ENCODE measurements at places on chromosomes 1 and 21.
A peak's percentile ranks its signal among the peaks of the same experiment; 100 is the strongest.

- DNase-seq, result peak; percentile 52
Measured at GRCh38 chr1:236685917-236686814, at the start of gene ACTN2. TSS of gene ACTN2 (plus strand) at chr1:236686499. CDS start at chr1:236686674, 175 bp downstream.

DNA sequence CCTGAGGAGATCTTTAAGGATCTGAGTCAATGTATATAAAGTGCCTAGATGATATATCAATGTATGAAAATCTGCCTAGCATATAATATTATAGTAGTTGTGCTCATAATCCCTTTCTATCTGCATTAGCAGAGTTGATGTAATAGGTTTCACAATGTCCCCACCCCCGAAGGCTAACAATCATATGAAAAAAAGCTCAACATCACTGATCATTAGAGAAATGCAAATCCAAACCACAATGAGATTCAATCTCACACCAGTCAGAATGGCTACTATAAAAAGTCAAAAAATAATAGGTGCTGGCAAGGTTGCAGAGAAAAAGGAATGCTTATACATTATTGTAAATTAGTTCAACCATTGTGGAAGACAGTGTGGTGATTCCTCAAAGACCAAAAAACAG is 147.8 kb upstream of the DPT start:
- no peak for DNase-seq

DNA sequence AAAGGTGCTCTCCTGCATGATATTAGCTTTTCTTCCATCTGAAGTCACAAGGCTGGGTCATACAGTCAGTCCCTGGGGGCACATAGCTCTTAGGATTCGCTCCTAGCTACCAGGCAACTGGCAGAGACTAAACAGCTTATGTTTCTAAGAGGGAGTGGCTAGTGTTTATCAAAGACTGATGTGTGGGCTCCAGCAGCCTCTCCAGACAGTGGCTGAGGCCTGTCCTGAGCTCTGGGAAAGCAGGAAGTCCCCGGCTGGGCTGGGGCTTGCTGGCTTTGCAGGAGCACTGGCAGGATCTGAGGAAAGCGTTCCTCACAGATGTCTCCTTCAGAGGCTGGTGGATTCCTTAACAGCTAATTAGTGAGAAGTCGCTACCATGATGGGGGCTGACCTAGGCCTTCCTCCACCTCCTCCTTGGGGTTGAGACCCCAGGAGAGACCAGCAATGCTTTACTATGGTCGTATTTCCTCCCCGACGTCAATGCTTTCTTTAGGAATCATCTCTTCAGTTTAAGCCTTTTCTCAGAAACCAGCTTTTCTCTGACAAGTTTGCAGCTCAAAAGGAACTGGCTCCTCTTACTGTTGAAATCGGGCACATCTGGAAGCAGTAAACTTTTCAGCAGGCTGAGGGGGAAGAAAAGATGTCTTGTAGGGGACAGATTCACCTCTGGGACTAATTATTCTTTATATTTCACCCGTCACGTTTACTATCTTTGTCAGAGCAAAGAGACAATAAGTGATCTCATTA is 33.5 kb upstream of the HHAT start:
- no peak for DNase-seq

DNA sequence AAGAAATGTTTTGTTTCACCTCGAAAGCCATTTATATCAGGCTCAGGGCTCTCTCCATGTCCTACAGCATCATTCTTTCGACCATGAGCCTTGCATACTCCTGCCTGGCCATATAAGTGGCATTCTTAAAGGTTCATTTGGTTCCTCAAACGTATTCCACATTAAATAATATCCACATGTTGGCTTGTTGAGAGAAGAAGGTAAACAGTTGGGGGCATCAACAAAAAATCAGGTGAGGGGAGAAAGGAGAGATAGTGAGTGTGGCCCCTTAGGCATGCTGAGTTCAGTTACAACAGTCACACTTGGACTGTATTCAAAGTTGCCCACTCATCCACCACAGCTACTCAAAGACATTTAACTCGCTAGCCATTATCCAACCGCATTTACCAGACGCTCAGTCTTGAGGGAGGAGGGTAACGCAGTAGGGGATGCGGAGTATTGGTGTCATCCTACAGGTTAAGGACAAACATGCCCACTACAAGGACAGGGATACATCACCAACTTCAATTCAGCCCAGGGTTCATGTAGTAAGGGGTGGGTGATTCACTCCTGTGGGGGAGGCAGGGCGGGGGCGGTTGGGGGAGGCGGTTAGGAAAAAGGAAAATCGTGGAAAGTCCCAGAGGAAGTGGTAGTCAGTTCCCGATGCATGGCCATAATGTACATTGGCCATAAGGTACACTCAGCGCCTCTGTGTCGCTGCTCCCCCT is 1.4 kb downstream of the ZNF697 start:
- DNase-seq, result peak; percentile 2

DNA sequence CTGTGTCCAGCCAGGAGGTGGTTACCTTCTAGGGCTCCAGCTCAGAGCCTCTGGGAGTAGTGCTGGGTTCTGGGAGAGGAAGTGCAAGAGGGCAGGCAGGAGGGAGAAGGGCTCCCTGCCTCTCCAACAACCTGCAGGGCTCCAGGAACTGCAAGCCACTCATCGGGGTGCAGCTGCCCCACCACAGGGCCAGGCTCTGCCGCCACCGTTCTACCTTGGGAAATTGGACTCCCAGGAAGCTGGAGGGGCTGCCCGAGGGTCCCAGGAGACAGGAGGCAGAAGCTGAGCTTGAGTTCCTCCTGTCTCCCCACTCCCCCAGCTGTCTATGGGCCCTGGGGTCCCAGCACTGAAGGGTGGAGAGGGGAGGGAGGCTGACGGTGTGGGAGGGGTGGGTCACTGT is 7.4 kb upstream of the PRDM16 start:
- no peak for DNase-seq

- no peak for DNase-seq
Measured at GRCh38 chr1:235783148-235783776, 83.4 kb downstream of the LYST start.

GRCh38 chr1:78650114-78650660 is 556 bp downstream of the IFI44 start:
- DNase-seq, result peak; percentile 91

GRCh38 chr21:24014381-24014780 is 1592.9 kb downstream of the MRPL39 start:
- DNase-seq, result no peak

- DNase-seq, result peak; percentile 23
Measured at GRCh38 chr21:39064325-39065012, 118.8 kb downstream of the PSMG1 start.

- DNase-seq, result no peak
Measured at GRCh38 chr21:31961027-31961426, 88.2 kb downstream of the HUNK start.

DNA sequence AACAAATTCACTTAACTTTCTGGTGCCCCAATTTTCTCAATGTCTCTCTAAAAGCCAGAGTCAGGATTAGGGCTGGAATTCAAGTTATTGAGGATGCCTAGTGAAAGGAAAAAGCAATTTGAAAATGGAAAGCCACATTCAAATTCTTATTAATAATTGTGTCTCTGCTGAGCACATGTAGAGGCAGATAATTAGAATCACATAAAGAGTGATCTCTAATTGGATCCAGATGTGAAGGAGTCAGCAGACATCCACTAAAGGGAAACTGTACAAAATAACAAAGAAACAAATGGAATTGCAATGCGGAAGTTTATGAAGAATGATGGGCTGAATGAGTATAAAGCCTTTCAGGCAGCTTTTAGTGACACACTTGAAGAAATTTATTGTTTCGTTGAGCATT is 482.6 kb downstream of the TTLL7 start:
- DNase-seq, result no peak

DNA sequence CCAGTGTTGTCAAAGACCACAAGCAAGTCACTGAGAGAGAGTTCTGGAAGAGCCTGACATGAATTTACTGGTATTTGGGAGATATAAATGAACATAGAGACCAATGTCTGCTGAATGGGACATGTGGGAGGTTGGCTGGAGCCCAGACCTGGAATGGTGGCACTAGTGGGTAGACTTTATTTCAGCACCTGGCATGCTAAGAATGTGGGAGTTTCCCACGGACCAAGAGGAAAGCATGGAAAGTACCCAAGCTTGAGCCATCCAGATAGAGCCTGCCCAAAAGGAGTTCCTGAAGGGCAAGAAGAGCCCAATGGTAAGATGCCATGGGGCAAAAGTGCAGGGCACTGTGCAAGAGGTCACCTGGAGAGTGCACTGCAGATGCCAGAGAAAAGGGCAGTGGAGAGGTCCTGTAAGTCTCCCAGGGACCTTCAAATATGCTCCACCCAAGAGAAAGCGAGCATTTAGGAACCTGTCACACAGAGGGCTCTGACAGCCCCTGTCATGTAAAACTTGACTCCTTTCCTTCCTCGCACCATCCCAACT is 8.1 kb upstream of the ZNF687 start:
- no peak for DNase-seq

- no peak for DNase-seq
Measured at GRCh38 chr21:28374881-28375280, 617.8 kb downstream of the LTN1 start.

- DNase-seq, result no peak
Measured at GRCh38 chr1:186143481-186143880, 231.6 kb downstream of the TPR start.

- no peak for DNase-seq
Measured at GRCh38 chr21:18253799-18254198, 9.2 kb downstream of the CHODL start.

DNA sequence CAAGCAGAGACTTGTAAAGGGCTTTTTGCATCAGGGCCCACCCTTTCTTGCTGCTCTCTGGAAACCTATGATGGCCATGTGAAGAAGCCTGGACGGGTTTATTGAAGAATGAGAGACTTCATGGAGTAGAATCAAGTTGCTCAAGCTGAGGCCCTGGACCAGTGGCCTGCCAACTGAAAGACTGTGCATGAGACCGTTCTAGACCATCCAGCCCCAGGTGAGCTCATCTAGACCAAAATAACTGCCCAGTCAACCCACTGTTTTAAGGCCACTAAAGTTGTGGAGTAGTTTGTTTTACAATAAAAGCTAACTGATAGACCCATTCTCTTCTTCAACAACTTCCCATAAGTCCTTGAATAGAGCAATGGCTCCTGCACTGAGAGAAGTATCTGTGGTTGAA is 11.8 kb upstream of the ENAH start:
- no peak for DNase-seq

GRCh38 chr21:38244407-38244787 is 12.4 kb upstream of the KCNJ15 start:
- DNase-seq, result no peak

DNA sequence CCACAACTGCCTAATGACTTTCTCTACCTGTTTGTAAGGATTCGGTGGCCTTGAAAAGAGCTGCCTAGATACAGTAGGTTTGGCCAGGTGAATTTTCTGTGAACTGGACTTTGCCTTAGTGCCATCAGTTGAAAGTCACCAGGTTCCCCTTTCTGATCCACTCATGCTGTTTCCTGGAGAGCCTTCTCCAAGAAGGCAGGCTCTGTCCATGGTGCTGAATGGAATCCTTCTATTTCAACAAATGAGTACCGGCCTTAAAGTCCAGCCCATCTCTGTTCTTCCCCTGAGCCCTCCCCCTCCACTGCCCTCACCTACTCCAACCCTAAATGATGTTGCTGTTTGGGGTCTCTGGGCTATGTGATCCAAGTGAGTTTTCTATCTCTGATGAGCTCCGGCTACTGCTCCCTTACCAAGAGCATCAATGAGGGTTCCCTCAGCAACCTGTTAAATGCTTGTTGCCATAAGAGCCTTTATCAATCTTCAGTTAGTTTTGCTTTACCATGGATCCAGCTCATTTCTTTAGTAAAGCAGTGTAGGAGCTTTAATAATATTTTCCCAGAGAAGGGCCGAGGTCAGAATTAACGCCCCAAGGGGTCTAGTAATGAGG is 500.4 kb downstream of the PTPRU start:
- DNase-seq, result no peak

GRCh38 chr1:183124259-183124658 is 61.8 kb upstream of the LAMC2 start:
- no peak for DNase-seq

DNA sequence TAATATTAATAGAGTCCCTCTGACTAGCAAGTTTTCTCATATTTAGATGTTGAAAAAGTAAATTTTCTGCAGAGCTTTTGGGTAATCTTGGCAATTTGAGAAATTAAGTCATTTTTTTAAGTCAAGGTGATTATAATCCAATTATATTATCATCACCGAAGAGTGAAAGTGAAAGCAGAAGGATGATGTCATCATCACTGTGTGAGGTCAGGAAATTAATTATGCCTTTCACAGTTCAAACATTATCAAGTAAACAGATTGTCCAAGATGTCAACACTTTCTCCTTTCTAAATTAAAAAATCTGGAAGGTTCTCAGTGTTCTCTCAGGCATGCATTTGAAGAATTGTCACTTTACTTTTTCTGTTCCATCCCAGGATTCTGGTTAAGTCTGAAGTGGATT is 296.0 kb downstream of the TBX15 start:
- no peak for DNase-seq

GRCh38 chr1:217322834-217323233 is 308.1 kb downstream of the GPATCH2 start:
- DNase-seq, result no peak

- no peak for DNase-seq
Measured at GRCh38 chr1:7222695-7223015, 437.4 kb downstream of the CAMTA1 start.

GRCh38 chr21:37582590-37582989 is 216.0 kb downstream of the DYRK1A start:
- DNase-seq, result peak; percentile 38

GRCh38 chr1:49226758-49227157 is 450.1 kb upstream of the BEND5 start:
- DNase-seq, result no peak

DNA sequence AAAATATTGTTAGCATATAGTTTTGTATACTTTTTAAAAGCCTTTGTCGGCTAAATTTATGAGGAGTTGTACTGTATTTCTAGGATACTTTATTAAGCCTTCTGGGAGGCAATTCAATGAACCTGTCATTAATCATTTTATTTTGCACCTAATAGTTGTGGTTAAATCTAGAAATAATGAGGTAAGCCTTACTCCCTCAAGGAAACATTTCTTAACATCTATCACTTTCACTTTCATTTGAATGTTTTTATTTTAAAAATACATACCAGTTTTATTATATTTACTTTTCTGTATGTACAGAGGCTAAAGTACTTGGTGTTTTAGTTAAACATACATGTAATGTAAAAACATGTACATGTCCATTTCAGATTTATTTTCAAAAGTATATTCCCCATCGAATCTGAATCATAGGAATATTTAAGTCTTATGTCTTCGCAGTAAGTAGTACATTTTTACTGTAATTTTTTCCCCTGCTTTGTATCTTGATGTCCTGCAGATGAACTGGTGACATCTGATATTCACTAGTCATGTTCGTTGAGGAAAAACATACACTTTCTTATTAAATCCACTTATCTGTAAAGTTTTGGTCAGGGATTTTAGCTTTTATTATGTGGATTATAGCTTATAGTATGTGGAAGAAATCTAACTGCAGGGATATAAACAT is 82.8 kb downstream of the DISP1 start:
- DNase-seq, result no peak

- no peak for DNase-seq
Measured at GRCh38 chr1:53069663-53070327, 7.8 kb downstream of the PODN start.

GRCh38 chr1:70360321-70360720 is 5.8 kb upstream of the ANKRD13C start:
- no peak for DNase-seq

GRCh38 chr1:226690460-226690982 is 48.6 kb downstream of the ITPKB start:
- DNase-seq, result no peak

Measured in NCI-H524 (cell line).